ENCODE measurements at places on chromosomes 12 and 14. TPM values are rescaled to one million over a fixed set of nuclear protein-coding genes. Genes with fewer than 3 reads are reported as not detected.

Gene SDR9C7
- not detected for total RNA-seq

Gene MDGA2
- total RNA-seq, result 0.41 TPM

DNA sequence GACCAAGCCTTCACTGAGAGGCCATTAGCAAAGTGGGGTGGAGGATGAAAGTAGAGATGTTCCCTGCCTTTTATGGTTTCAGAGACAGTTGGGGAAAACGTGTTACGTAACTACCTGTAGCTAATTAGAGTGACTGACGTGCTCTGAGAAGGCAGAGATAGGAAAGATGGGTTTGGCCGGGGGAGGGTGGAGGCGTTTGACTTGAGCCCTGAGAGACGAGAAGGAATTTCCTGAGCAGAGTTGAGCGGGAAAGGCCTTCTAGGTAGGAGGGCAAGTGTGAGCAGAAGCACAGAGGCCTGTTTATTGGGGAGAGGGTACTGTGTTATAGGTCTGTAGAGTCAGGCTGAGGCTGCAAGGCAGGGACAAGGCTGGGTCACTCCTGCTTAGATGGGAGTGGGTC is 8.6 kb downstream of the TUNAR start:
- no peak for DNase-seq
- H3K36me3 ChIP-seq, result no peaks in the 10 kb centered on the region
- H3K4me3 ChIP-seq, result no peak overlapping the region
- H3K27ac ChIP-seq, result no peak overlapping the region

GRCh38 chr14:81382517-81383225 is 17.5 kb downstream of the STON2 start:
- no peaks in the 10 kb centered on the region for H3K27me3 ChIP-seq
- no peak for DNase-seq
- no peak overlapping the region for H3K4me3 ChIP-seq
- H3K27ac ChIP-seq, result no peak overlapping the region

- no peaks in the 10 kb centered on the region for H3K27me3 ChIP-seq
Measured at GRCh38 chr12:106145539-106146447, 7.0 kb upstream of the NUAK1 start.

Data from kidney (tissue), 22 donors.